ENCODE measurements at places on chromosomes 7 and 10. TPM values are rescaled to one million over a fixed set of nuclear protein-coding genes. Genes with fewer than 3 reads are reported as not detected.

Gene RADIL
- 1.7 TPM for total RNA-seq

Gene OPN4
- not detected for total RNA-seq

Gene TLX1
- total RNA-seq, result not detected

Gene NPY
- total RNA-seq, result not detected

Gene MYH16
- total RNA-seq, result 0.13 TPM

Gene C10orf67
- not detected for total RNA-seq

Gene LIPK
- not detected for total RNA-seq

Gene TAS2R41
- total RNA-seq, result not detected

DNA sequence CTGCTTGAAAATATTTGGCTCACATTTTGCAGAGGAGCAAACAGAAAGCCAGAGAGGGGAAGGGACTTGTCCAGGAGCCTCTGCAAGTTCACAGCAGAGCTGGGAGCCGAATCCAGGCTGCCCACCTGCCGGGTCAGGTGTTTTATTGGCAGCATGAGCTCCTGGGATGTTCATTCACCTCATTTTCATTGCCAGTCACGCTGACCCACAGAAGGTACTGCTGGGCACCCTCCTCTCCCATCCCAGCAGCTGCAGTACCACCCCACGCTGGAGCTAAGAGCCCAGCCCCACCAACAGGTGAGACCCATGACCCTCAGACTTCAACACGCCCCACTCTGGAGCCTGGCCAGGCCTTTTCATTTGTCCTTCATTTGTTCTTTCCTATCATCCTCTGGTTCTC, 102.7 kb downstream of the GRID1 start:
- DNase-seq, result no peak

GRCh38 chr7:18558503-18558902, 63.0 kb downstream of the HDAC9 start:
- DNase-seq, result no peak

- no peak for DNase-seq
Measured at GRCh38 chr10:84606428-84606827, 278.0 kb downstream of the CCSER2 start.

- DNase-seq, result no peak
Measured at GRCh38 chr7:148191391-148192065, 399.0 kb upstream of the C7orf33 start.

DNA sequence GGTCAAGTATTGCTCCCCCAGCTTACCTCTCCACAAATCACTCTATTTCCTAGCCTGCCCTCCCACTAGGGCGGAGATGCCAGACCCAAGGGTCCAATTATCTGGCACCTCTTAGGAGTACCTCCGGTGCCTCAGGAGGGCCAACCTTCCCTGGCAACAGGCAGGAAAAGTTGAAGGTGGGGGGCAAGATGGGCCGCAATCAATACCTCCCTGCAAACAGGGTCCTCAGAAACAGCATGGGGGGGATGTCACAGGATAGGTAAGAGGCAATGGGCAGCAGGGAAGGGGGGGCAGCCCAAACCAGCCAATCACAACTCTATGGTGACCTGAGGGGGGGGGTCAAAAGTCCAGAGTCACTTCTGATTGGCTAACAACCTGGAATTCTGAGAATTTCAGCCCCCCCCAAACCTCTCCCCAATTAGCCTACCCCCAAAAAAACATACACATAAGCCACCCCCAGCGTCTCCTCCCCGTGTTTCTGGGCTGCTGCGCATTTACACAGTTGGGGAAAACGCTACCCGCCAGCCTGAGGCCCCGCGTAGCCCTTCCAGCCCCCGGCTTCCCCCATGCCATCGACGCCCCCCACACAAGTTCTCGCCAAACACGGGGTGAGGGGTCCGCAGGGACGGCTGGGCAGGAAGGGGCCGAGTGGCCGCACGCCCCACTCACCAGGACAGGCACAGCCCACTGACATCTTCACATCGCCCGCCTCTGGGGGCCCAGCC, 589 bp downstream of the LDB1 start:
- peak; percentile 78 for DNase-seq

DNA sequence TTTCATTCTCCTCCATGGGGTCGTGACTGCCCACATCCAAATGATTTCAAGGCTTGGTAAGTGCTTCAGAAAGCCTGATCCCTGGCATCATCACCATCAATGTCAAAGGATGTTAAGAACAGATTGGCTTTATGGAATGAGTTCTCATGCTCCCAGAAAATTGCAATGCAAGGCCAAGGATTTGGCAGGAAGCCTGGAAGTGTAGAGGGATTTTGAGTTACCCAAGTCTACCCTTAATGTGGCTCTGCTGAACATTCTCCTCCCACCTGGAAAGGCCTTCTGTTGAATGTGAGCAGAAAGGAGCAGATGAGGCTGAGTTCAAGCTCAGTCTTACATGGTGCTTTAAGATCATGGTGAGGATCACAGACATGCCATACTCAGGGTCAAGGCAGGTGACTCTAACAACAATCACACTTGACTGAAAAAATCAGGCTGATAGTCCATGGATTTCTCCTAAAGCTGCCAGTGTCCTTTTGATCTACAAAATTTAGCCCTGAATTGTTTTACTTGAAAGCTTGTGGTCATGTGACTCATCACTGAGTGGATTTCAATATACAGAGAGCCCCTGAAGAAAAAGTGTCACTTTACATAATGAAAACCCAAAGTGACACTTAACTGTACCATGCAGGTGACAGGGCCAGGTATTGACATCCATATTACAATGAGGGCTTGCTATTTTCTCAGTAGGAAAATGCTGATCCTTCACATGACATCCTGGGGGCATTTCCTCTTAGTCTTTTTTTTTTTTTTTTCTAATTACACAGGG, 111.1 kb upstream of the PDLIM1 start:
- DNase-seq, result no peak

DNA sequence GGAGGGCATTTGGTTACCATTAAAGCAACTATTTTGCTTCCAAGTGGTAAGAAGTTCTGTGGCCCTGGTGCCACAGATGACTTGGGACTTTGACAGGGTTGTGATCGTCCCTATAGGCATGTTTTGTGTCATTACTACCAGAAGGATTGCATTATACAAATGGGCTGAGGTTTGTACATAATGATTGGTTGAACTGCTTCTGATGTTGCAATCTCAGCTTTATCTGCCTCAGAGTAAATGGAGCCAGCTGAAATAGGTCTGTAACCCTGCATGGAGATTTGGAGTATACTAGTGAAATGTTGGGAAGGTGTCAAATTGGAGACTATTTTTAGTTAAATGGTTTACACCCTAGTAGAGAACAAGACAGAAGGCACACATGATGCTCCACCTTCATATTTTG, 46.1 kb upstream of the SEPTIN7 start:
- no peak for DNase-seq

- no peak for DNase-seq
Measured at GRCh38 chr7:30224511-30225062, 59.8 kb upstream of the ZNRF2 start.

DNA sequence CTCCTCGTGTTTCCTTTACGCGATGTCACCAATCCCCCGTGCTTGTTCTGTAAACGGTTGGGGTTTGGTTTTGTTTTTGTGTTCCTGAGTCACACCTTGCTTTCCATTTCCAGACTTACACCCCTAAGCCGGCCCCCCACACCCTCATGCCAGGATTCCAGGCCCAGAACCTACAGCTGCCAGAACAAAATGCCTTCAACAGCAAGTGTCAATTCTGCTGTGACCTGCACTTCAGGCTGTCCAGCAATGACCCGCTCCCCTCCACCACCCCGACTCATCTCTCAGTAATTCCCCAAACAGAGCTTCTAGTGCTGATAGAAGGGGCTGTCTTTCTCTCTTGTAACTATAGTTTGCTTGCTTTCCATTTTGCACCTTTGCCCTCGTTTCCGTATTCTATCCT, 722.1 kb upstream of the CELF2 start:
- DNase-seq, result no peak

All from dermis microvascular lymphatic vessel endothelial cell (primary cell).